ENCODE measurements at places on chromosomes 3 and 15. TPM values are rescaled to one million over a fixed set of nuclear protein-coding genes. Genes with fewer than 3 reads are reported as not detected.

- DNase-seq: no peak
Observed at GRCh38 chr3:48514431-48515227, 10.7 kb upstream of the SHISA5 start.

DNA sequence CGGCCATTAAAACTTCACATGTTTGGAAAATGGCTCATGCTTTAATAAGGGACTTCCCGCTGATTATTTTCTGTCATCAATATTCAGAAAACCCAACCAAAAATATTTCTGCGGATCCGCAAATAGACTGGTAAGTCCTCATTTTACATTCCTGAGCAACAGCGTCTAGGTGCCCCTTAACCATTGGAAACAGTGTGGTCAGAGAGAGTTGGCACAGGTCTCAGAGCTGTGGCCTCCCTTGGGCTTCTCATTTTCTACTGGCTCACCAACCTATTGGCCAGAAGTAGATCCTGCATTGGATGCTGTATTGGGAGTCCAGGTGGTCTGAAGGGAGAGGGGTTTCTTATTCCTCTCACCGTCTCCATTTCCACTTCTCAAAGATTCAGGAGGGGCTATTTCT lies 348.1 kb upstream of the DCBLD2 start:
- no peak for DNase-seq

- DNase-seq: no peak
Observed at GRCh38 chr15:31067890-31068603, 33.5 kb downstream of the TRPM1 start.

The IQCH gene
- 6.3 TPM for polyA plus RNA-seq

The PPM1L gene
- 7.2 TPM for polyA plus RNA-seq

The PPARG gene
- 28.0 TPM for polyA plus RNA-seq

The GREM1 gene
- polyA plus RNA-seq: 0.21 TPM
